GM23248 (cell line): ENCODE measurements at places on chromosomes 2 and 18.

DNA sequence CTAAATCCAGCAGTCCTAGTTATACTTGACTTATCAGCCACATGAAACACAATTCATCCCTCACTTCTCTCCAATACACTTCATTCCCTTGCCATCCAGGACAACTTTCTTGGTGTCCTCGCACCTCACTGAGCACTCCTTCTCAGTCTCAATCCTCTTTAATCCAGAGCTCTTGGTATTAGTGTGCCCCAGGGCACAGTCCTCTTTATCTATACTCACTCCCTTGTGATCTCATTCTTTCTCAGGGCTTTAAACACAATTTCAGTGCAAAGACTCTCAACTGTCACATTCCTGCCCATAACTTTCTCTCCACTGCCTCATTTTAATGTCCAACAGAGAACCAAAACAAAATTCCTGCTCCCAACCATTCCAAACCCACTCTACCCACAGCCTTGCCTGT lies 60.8 kb upstream of the SPOPL start:
- no peak for DNase-seq

GRCh38 chr2:38439863-38440262 lies 62.8 kb upstream of the ATL2 start:
- DNase-seq, result no peak

DNA sequence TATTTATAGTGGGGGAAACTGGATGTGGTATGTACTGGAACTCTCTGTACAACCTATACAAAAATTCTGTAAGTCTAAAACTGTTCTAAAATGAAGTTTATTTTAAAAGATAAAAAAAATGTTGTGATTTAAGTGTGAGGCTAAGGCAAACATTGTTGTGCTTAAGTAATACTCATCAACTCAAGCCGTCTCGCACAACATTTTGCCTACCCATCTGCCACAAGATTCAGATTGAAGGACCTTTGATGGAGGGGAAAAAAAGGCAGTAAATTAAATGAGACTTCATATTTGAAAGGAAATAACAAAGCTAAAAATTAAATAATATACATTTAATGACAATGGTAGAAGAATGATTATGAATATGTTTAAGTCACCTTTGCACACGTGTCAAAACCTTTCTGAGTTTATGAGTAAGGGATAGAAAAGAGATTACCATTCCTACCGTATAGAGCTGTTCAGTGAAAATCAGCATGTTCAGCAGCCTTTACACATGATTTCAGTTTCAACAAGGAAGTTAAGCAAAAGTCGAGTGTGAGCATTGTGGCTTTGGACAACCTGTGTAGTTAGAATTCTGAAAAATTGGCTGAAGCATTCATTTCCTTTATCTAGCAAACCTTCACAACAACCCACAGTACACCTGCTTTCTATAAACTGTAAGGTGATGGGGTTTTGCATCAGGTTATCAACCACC lies 499.3 kb downstream of the IRS1 start:
- no peak for DNase-seq

GRCh38 chr2:163953390-163953907 lies 217.6 kb upstream of the FIGN start:
- DNase-seq, result no peak

- peak; percentile 51 for DNase-seq
These were observed 45.4 kb upstream of the ANKRD62 start for GRCh38 chr18:12048010-12048826.

DNA sequence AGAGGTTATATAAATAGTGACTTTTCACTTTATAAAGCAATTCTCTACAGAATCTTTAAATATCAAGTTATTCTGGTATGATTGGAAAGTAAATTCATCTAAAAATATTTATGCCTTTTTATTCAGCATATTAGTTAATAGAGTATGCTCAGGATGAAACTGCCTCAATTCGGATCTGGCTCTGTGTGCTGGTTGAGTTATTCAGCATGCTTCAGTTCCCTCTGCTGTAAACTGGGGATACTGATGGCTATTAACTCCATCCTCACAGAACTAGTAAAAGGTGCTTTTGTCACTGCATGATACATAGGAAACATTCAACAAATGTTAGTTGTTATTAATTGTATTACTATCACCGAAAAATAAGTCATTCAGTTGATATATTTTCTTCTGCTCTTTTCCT lies 250.3 kb downstream of the NRXN1 start:
- DNase-seq, result no peak

- DNase-seq, result peak; percentile 93
These were observed 45.3 kb upstream of the PSME4 start for GRCh38 chr2:54015798-54016699.

GRCh38 chr2:205040323-205040722 lies 495.0 kb downstream of the PARD3B start:
- DNase-seq, result no peak

DNA sequence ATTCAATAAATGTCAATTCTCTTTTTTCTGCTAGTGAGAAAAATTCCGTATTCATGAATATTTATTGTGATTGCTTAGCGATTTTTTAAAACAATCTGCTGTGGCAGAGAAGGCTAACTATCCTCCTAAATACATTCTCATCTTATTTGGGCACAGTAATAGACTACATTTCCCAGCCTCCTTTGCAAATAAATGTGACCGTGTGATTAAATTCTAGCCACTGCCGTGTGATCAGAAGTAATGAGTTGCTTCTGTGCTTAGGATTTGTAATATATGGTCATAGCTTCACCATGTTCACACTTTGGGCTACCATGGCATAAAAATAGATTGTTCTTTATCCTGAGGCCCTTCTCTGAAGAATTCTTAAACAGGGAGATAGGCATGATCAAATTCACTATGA lies 179.6 kb downstream of the FAM124B start:
- peak; percentile 59 for DNase-seq

- DNase-seq, result no peak
These were observed 222.7 kb upstream of the EPAS1 start for GRCh38 chr2:46074501-46074900.

- DNase-seq, result no peak
These were observed 53.7 kb upstream of the HDAC4 start for GRCh38 chr2:239454507-239454906.

- DNase-seq, result no peak
These were observed 22.0 kb downstream of the HYCC2 start for GRCh38 chr2:201049455-201049854.

DNA sequence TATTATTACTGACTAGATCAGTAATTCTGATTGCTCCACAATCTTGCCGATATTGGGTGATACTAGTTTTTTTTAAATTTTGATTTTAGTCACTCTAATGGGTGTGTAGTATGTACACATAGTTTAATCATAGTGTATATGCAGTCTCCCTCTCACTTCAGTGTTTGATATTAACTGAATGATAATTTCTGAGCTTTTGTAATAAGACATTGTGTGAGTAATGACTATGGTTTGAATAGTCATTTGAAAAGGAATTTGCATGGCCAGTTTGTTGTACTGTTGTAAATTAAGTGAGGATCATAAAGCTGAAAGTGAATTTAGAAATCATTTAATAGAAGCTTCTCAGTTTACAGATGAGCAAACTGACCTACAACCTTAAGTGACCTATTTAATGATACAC lies 33.4 kb downstream of the USP14 start:
- DNase-seq, result peak; percentile 38

DNA sequence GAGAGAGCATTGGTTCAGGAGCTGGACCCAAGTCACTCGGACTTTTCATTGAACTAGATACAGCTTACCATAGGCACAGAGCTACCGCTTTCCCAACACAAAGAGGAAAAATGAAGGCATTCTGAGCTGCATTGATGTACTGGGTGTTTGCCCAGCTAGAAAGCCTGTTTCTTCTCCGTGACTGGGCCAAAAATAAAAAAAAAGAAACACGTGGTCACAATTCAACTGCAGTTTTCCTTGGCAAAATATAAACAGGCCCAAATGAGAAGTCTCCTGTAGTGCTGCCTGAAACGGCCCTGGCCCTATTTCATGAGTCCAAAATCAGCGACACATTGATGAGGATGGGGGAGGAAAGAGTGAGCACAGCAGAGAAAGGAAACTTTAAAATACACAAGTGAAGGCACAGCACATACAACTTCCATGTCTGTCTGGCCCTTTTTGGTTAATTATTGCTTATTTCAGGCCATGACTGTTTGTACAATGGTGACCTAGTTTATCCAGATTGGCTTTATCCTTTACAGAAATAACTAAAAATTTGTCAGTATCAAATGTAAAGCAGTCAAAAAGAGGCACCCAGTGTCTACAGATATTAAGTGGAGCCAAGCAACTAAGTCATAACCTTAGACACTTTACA lies 179.7 kb downstream of the ICOS start:
- DNase-seq, result no peak

DNA sequence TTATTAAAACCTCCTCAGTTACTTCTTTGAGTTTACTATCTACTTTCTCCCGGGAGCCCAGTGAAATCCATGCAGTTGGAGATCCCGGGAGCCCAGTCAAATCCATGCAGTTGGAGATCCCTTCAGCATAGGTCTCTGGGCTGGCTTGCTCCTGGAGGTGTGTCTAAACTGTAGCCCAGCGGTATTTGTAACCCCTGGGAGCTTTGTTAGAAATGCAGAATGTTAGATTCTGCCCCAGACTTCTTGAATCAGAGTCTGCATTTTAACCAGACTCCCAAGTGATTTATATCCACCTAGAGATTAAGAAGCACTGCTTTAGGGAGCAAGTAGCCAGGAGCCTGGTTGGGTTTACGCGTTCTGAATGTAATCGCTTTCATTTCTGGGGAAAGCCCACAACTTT lies 54.5 kb downstream of the ARHGAP28 start:
- DNase-seq, result no peak
